ENCODE measurements at places on chromosomes 7 and 10.

DNA sequence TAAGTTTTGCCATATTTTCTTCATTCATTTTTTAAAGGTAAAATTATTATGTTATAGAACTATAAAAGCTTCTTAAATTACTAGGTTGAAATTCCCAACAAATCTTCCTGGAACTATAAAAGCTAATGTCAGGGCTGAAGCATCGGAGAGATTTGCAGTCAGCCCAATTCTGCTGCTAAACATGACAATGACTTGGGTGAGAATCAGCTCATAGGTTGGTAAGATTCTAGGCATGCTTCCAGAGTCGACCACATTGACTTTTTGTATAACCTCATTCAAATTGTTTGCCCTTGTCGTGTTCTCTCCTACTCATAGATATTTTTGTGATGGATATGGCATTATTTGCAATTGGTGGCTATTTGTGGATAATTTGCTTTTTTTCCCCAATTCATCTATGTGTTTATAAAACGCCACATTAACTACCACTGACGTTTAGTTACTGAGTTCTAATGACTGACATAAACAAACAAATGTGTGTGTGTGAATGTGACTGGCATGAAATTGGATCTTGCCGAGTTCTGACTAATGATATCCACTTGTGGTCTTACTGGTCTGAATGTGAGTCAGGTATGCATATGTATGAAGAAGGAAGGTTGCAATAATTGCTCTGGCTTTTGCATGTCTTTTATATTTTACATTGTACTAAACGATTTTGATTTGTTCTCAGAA lies 579.8 kb downstream of the PARD3 start:
- no peak for DNase-seq

DNA sequence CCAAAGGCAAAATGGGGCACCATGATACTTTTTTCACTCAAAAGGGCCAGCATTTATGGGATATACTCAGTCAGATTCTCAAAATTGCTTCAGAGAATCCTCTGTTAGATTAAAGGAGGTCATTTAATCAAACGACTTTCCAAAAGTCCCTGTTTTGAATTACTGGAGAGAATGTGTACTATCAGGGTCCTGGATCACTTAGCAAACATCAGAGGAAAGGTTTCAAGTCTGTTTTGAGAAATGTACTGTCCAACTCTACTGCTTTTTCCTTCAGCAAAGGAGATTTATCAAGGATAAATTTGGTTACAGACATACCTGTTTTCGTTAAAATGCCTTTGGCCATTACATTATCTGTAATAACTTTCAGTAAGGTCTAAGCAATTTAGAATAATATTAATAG lies 340.9 kb downstream of the GFRA1 start:
- DNase-seq = no peak

DNA sequence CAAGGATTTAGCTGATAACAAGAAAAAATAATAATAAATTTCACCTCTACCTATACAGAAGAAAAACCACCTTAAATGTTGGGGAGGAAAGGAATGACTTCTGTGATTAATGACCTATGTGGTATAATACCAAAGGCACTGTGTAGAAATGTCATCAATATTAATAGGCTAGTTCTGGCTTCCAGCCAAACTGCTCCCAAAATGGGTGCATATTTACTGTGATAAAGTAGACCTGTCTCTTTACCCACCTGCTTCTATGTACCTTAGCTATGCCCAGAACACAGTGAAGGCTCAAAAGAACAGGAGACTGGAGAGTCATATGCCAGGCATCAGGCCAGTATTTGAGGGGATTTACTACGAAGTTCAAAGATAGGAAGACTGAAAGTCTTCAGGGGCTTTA lies 76.0 kb downstream of the ATE1 start:
- DNase-seq = no peak

DNA sequence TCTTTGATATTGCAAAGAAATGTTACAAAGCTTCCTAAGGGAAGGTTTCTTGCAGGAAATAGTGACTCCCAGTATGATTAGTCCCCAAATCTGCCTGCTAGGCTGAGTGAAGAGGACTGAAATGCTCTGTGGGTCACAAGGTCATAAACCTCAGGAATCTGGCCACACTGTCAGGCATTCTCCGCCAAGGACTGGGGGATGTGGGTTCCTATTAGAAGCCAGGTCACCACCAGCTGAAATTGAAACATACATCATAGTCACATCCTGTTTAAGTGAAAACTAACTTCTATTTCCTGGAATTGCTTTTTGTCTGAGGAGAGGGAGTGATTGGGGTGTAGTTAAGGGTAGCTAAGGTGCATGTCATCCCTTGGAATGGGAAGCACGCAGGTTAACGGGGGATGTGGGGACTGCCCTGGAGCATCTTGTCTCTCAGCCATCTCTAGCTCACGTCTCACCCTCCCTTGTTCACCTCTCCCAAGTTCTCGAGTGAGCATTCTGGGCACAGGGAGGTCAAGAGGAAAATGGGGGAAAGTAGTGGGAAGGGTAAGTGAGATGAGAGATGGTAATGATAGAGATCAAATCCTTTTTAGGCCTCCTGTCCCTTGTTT lies 12.0 kb upstream of the GSAP start:
- DNase-seq = peak; percentile 35

DNA sequence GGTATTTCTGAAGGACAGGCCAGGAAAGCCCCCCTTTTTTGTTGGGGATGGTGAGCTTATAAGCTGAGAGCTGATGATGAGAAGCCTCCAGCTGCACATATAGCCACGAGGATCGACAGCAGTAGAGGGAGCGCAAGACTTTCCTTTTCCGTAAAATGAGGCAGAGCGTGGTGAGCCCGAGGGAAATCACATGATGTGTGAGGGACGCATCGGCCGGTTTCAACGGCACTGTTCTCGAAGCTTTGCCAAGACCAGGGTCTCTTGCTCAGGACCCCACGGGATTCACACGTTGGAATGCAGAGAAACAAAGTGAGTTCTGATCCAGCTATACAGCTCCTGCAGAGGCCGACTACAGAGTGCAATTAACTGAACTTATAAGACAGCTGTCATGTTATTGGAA lies 55.7 kb downstream of the ADAM12 start:
- no peak for DNase-seq

GRCh38 chr7:36045326-36045725 lies 107.7 kb upstream of the EEPD1 start:
- DNase-seq = no peak

- DNase-seq = no peak
These were observed 8.6 kb downstream of the GDF2 start for GRCh38 chr10:47330804-47331203.

DNA sequence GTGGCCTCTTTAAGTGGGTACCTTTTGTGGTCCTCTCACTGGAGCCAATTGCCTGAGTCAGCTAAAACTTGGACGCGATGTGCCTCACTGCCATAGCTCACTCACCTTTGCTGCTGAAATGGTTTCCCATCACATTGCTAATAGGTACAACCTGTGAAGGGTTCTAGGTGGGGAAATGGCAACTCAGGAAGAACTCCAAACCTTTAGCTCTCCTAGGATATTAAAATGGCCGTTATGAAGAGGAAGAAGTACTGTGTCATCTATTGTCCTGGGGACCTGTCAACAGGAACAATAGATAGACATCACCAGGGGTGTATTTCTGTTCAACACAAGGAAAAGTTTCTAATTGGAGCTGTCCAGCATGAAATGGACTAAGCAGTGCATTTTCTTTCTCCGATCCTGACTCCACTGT lies 1.2 kb upstream of the ZNF655 start:
- no peak for DNase-seq

GRCh38 chr10:60722623-60723022 lies 55.7 kb upstream of the CDK1 start:
- no peak for DNase-seq

DNA sequence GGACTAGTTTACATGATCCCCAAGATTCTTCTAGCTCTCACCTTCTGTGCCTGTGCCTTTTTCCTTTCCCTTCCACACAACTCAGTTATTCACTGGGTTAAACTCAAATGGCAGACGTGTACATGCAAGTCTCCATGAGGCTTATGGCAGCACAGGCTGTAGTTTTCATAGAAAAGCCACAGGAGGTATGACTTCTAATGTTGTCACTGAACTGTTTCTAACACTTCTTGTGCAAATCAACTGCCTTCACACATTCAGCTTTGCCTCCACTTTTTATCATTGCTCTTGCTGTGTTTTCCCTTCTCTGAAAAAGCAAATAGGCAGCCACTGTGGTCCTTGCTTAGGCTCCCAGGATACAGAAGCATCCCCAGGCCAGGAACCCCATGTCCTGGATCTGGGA lies 5.3 kb upstream of the GIMAP5 start:
- DNase-seq = no peak

- no peak for DNase-seq
These were observed 57.4 kb upstream of the EGFR start for GRCh38 chr7:54961391-54961790.

GRCh38 chr7:37445064-37445723 lies 3.5 kb downstream of the ELMO1 start:
- no peak for DNase-seq

- DNase-seq = no peak
These were observed 148.0 kb downstream of the OAT start for GRCh38 chr10:124270530-124271327.

GRCh38 chr7:130935564-130936157 lies 201.7 kb upstream of the KLF14 start:
- DNase-seq = no peak

DNA sequence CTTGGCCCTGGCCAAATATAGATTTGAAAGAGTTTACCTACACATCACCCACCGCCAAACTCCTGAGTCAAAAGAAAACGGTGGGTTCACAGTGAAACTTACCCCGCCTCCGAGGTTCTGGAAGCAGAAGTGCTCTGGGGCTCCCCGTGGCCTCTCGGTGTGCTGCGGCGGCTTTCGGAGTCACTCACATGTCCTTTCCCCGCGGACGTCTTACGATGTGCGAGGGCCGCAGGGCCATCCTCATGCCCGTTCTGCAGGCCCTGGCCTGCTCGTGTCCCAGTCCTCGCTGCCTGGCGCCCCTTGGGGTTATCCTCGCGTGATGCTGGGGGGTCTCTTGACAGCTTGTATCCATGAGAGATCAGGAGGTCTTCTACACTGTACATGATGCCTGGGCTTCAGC lies 12.0 kb downstream of the JCAD start:
- no peak for DNase-seq

DNA sequence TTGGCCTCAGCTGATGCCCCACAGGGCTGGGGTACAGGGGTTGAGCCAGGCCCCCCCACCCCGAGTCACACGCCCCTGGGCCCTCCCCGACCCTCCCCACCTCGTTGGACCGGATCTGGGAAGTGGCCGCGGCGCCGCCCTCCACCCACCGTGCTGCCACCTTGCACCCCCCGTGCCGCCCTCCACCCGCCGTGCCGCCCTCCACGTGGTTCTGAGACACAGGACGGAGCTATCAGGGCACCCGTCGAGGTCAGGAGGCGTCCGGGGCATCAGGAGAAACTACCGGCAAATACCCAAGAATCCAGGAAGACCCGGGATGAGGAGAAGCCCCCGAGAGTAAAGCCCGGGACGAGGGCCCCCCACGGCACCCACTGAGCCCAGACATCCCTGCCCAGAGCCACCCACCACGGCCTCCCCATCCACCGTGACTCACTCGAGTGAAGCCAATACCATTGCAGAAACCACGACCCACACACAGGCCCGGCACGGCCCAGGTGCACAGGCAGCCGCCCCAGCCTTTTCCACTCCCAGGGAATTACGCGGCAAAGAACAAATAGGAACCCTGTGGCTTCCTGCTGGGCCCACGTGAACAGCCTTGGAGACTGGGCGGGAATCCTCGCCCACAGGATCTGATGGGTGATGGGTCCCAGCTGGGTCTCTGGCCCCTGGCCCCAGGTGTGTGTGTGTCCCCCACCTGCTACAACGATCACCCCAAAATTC lies 34.0 kb downstream of the ADAP1 start:
- no peak for DNase-seq

- no peak for DNase-seq
These were observed 380.2 kb upstream of the MKI67 start for GRCh38 chr10:128506423-128506822.

DNA sequence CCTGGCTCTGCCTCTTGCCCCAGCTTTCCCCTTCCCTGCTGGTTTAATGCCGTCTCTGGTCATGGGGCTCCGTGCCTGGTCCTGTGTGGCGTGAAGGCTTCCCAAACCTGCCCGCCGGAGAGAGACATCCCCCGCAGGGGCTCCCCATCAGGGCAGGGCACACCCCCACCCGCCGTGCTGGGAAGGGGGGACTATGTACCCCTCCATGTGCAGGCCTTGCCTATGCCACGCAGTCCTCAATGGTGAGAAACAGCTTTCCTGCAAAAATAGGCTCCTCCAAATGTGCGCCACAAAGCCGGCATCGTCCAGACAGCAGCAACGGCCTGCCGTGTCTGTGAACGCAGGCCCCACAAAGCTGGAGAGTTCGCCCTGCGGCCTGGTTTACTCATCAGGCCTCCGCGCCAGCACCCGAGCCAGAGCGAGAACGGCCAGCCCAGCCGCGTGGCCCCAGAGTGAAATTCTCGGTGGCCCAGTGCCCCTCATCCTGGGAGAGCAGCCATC lies 313.4 kb downstream of the DNAJB6 start:
- no peak for DNase-seq

- DNase-seq = no peak
These were observed 150.4 kb downstream of the SORCS3 start for GRCh38 chr10:104791471-104791870.

DNA sequence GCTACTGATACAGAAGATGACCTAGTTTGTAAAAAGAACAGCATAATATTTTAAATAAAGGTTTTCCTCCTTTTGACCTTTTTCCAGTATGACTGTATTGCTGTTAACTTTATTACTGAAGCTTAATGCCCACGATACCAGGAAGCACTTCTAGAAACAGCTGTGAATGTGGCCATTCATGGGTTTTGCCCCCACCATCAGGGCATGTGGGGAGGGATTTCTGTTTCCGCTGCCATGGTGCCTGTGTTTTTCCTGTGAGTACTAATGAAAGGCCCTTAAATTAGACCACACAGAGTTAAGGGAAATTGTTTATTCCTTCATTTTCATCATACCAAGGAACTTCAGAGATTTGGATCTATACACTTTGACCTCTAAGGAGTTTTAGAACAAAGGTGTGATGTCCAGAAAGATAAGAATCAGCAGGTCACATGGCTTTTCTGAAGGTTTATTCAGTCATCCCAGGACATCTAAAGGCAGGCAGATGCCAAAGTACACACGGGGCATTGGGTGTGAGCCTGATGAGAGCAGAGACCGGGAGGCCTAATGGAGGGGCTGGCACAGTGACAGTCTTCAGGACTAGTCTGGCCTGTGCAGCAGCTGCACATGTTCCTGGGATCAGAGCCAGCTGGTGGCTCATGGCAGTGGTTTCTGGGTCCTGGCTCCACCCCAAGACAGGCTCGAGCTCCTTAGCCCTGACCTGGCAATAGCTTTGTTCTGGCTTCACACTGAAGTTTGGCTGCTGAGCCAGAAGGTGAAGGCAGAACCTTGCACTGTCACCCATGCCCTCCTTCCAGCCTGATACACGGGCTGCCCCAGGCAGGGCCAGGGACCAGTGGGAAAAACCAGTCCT lies 190.9 kb downstream of the REEP3 start:
- no peak for DNase-seq

DNA sequence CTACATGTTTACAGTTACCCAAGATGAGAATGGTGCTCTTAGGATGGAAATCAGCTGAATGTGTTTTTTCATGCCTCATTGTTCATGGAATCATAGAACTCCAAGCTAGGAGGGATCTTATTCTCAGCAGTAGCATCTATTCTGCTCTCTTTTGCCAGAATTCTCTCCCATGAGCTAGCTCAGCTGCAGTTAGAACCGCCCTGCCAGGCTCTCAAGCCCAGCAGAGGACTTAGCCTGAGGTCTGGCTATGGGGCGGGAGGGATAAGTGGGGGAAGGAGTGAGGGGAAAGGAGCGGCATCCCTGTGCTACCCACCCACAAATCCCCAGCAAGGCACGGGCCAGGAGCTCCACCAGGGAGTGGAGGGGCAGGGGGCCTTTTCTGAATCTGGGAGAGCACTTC lies 120.7 kb upstream of the PLXNA4 start:
- DNase-seq = no peak

- no peak for DNase-seq
These were observed 225.7 kb upstream of the NPVF start for GRCh38 chr7:25454020-25454419.

Measured in CD4-positive, alpha-beta T cell treated with Interleukin-4 for 1 hour (primary cell).